Tibial nerve (tissue), 4 donors: ENCODE measurements at places on chromosomes 6 and 20. TPM values are rescaled to one million over a fixed set of nuclear protein-coding genes. Genes with fewer than 3 reads are reported as not detected.

- DNase-seq: no peak
Observed at GRCh38 chr6:134835993-134836392, 113.9 kb downstream of the ALDH8A1 start.

- peak; percentile 84 for DNase-seq
Observed at GRCh38 chr6:43702534-43703440, 15.2 kb upstream of the MRPS18A start.

Gene ILRUN
- total RNA-seq: 63.3 TPM

Gene COL9A3
- total RNA-seq: 63.6 TPM
